Mesothelial cell of epicardium (in vitro differentiated cells): ENCODE measurements at places on chromosomes 4 and X.

GRCh38 chr4:26238426-26238777 lies 82.4 kb upstream of the RBPJ start:
- H3K27me3 ChIP-seq: no peaks in the 10 kb centered on the region
- no peak overlapping the region for H3K4me3 ChIP-seq
- peaks cover 15% of the 10 kb centered on the region for H3K4me1 ChIP-seq

GRCh38 chr4:43339435-43339834 lies 446.9 kb downstream of the GRXCR1 start:
- no peaks in the 10 kb centered on the region for H3K27me3 ChIP-seq
- DNase-seq: no peak

DNA sequence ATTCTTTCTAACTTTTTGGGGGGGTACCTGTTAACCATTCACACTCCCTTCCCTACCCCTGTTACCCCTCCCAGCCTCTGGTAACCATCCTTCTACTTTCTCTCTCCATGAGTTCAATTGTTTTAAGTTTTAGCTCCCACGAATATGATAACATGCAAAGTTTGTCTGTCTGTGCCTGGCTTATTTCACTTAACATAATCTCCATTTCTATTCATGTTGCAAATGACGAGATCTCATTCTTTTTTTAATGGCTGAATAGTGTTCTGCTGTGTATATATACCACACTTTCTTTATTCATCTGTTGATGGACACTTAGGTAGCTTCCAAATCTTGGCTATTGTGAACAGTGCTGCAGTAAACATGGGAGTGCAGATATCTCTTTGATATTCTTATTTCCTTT lies 41.3 kb downstream of the MCUB start:
- DNase-seq: no peak
- peaks cover 7% of the 10 kb centered on the region for H3K36me3 ChIP-seq
- no peaks in the 10 kb centered on the region for H3K4me1 ChIP-seq
- no peak overlapping the region for H3K4me3 ChIP-seq

DNA sequence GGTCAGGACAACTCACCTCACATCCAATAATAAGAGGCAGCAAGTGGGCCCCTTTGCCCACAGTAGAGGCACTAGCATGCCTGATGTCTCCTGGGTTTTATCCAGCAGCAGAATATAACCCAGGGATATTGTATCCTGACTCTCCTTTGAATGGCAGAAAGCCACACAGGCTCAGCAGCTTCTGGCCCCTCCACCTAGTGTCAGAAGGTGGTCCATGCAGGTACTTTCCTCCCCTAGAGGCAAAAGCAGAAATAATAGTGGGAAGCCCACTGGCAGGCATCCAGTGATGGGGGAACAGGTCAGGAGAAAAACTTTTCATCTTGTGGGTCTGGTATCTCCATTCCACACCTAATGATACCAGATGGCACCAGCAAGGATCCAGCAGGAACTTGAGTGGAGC lies 75.5 kb upstream of the IRS4 start:
- H3K27ac ChIP-seq: no peak overlapping the region
- no peaks in the 10 kb centered on the region for H3K27me3 ChIP-seq
- no peak overlapping the region for H3K4me3 ChIP-seq
- H3K4me1 ChIP-seq: no peaks in the 10 kb centered on the region
- H3K36me3 ChIP-seq: no peaks in the 10 kb centered on the region

DNA sequence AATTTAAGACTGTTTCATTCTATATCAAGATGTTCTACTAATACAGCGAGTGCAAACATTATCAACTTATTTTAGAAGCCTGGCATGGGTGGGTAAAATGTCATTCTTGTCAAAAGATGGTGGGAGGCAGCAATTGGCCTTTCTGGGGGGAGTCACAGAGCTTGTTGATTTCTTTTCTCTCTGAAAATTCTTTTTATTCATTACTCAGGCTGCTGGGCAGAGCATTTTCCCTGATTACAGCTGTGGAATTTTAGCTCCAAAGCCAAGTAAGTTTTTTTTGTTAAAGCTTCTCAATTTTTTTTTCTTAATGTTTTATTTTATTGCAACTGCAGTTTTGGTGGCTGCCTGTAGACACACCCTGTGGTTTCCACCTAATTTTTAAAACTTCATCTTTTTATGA lies 50.4 kb downstream of the GPC4 start:
- no peaks in the 10 kb centered on the region for H3K27me3 ChIP-seq
- no peak overlapping the region for H3K4me3 ChIP-seq
- H3K36me3 ChIP-seq: no peaks in the 10 kb centered on the region
- H3K4me1 ChIP-seq: peaks cover 65% of the 10 kb centered on the region
